ENCODE measurements at places on chromosomes 6 and 20.

GRCh38 chr20:16434062-16434664, 139.1 kb downstream of the KIF16B start:
- peak; percentile 42 for DNase-seq

DNA sequence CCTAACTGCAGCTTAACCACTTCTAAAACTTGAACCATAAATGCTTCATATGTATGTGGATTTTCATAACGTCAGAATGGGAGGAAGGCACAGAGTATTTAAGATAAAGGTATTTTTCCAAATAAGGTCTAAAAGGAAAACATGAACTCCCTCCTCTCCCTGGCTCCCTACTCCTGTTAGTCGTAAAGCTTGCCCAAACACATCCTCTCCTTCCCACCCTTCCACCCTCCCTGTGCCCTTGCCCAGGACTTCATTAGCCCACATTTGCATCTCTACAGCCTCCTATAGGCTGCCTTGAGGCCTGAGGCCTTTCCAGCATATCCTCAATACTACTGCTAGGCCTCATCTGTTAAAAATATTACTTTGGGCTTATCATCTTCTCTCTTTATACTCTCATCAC, 17.1 kb upstream of the SMIM13 start:
- DNase-seq, result no peak

DNA sequence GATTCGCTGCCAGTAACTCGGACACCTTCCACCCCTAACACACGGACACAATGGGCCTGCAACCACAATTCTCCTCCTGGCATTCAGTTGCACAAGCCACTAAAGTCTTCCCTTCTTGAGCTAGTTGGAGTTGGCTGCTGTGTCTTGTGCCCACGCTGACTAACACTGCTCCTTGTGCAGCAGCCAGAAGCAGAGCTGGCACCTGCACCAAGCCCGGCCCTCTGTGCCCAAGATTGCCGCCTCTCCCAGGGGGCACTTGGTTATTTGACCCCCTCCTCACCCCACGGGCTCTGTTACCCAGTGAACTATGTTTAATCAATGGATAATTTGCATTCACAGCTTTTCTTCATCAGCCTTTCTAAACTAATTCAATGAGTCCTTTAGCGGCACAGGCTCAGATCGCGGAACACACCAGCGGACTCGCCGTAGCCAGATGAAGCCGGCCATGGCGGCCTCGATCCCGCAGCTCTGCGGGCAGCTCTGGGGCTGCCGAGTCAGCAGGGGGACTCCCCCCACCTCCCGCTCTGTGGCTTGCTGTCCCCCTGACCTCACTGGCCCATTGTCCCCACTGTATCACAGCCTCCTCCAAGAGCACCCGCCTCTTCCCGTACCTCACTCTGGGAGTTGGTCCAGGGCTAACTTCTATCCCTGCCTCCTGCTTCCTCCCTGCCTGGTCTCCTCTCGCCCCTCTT, 94.8 kb upstream of the AFDN start:
- no peak for DNase-seq

- no peak for DNase-seq
Observed at GRCh38 chr6:4466261-4466660, 309.9 kb upstream of the CDYL start.

- DNase-seq, result no peak
Observed at GRCh38 chr6:14430218-14430617, 312.6 kb downstream of the CD83 start.

DNA sequence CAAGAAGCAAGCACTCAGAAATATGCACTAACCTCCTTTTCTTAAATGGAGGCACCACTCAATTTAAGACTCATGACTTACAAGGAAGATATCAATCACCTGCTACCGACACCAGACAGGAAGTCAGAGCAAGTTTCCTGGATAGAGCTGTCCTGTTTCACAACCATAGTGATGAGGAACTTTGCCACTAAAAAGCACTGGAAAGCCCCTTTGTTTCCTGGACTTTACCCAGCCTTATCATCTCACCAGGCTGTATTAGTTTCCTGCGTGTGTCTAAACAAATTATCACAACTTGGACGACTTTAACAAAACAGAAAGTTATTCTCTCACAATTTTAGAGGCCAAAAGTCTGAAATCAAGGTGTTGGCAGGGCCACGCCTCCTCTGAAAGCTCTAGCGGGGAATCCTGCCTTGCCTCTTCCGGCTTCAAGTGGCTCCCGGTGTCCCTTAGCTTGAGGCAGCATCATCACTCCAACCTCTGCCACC, 253.8 kb upstream of the STXBP5 start:
- no peak for DNase-seq

DNA sequence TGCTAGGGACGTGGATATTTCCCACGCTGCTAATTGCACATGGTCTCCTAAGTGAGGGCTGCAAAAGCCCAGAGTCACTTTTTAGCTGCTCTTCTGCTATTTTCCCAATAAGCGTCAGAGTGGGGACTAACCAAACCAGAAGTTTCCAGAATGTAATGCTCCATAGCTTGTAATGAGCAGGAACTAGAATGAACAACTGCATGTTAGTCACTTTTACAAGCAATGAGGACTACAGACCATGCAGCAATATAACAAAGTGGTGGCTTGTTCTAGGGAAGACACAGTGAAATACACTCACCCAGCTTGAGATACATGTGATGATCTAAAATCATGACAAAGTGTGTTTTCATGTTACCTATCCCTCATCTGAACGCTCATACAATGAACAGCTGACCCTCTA, 314.1 kb upstream of the SGK1 start:
- DNase-seq, result no peak

DNA sequence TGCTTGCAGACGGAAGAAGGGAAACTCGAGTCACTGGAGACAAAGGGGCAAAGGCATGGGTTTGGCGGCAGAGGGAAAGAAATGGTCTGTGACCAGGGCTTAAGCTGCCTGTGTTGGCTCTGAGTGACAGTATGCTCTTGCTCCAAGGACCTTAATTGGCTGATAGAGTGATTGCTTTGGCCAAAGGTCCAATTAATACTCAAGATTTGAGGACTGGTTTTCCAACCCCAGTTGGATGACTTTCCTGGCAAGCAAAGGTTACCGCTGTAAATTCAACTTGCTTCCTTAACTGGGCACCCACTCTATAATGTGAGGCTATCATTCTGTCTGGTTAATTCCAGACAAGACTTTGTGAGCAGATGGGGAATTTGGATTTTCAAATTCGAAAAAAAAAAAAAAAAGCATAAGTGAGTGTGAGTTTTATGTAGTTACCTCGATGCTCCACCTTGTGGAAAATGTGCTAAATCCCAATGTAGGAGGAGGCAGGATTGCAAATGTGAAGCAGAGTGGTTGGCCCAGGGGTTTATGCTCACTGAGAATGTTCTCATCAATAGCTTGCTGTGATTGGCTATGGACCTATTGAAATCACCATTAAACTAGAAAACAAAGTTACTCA, 150.7 kb upstream of the GMDS start:
- DNase-seq, result no peak

DNA sequence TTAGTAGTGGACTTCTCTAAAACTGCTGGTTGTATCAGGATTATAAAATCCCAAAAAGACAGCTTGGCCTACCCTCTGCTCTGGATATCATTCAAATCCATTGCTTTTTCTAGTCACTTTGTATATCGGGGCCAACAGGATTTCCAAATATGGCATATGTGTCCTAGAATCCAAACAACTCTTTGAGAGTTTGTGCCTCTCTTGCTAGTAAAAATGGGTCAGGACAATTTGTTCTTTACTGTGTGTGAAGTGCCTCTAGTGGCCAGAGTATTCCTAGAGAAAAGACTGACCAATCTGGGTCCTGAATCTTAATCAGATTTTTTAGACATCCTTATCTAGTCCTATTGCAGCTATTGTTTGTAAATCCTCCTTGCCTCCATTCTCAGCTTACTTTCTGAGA, 33.5 kb upstream of the MANEA start:
- no peak for DNase-seq

DNA sequence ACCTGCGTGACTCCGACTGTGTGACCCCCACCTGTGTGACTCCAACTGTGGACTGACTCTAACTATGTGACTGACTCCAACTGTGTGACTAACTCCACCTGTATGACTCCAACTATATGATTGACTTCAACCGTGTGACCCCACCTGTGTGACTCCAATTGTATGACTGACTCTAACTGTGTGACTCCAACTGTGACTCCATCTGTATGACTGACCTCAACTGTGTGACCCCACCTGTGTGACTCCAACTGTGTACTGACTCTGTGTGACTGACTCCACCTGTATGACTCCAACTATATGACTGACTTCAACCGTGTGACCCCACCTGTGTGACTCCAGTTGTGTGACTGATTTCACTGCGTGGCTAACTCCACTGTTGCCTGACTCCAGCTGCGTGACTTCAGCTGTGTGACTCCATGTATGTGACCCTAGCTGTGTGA, 38.6 kb downstream of the SYNJ2 start:
- DNase-seq, result no peak

- peak; percentile 11 for DNase-seq
Observed at GRCh38 chr6:56222499-56222898, 24.9 kb downstream of the COL21A1 start.

- DNase-seq, result no peak
Observed at GRCh38 chr20:7426890-7427496, 513.3 kb downstream of the HAO1 start.

DNA sequence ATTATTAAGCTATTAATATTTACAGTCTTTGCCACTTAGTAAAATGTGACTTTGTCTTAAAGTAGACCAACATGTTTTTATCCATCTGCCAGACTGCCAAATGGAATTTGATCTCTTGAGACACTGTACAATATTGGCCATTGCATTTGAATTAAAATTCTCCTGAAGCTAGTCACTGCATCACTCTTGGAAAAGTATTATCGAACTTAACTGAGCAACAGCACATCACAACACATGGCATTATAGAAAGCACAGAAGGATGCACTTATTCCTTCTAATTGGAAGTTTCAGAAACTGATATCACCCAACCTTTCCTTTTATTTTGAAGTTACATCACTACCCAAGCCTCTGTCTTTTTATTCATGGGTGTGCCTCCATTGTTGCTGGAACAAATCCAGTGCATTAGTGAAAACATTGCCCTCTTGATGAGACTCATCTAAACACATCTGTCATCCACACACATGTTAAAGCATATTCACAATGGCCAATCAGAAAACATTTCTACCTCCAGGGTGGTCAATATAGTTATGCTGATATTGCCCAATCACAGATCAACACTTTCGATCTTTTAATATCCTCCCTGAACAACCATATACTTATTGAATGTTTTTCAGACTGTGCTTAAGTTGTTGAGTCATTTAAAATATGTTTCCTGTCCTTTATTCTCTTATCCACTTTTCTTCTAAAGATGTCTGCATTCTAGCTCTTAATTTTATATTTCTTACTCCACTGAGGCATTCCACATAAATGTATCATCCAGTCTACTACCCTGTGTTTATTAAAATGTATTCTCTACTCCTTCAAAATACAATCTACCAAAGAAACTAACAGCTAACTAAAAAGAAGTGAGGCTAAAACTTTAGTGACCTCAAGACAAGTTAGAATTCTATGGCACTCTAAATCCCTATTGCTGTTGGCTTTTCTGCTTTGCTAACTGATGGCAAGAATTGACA, 535.0 kb downstream of the RFPL4B start:
- peak; percentile 40 for DNase-seq

GRCh38 chr6:158786645-158787304, 32.4 kb downstream of the EZR start:
- DNase-seq, result no peak

DNA sequence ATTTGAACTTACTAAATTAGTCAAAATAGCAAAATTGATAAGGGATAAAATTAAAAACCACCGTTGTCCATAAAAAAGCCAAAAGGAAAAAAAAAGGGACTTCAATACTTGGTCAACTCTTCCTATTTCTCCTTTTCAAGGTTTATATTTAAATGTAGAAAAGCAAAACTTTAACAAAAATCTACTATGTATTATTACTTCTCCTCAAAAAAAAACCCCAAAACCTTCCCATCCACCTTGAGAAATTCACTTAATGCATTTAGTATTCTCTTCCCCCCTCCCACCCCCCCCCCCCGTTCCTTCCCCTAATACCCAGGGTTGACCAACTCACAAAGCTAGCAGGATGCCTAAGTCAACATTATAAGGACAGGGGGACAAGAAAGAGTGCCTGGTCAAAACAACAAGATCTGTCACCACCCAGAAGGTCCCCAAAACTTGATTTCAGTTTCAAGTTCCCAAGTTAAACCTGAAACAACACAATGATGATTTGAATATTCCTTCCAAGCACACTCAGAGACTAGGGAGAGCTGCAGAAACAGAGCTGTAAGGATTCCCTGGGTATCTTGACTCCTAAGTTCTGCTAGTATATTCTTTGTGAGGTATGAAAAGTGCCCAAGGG, 14.6 kb downstream of the GMDS start:
- no peak for DNase-seq

DNA sequence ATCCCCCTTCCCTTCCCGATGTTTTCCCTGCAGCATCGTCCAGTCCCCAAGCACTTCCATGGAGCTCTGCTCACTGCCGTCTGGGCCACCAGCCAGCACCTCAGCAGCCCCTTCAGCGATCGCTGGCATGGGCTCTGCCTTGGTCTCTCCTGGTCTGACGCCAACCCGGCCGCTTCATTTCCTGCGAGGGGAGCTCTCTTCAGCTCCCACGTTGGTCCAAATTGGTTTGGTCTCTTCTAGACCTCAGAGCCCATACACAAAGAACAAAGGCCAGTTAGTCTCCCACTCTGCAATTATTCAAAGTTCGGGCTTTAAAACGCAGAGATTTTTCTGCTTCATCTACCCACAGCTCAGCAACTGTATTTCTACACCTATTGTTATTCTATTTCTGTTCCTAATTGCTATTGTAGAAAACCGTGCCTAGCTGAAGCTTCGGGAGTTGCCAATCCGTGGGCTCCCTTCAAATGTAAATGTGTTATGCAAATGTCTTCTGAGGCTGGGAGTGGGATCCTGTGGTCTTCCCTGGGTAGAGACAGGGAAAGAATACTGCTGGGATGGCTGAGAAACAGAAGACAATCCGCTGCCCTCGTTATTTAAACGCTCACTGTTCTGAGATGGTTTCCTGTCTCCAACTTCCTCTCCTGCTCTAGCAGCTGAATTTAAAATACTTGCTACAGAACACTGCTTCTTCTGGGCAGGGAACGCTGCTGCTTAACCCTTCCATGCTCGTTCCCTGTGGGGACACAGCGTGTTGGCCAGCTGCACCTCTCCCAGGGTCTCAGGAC, 154.2 kb upstream of the QKI start:
- peak; percentile 35 for DNase-seq

DNA sequence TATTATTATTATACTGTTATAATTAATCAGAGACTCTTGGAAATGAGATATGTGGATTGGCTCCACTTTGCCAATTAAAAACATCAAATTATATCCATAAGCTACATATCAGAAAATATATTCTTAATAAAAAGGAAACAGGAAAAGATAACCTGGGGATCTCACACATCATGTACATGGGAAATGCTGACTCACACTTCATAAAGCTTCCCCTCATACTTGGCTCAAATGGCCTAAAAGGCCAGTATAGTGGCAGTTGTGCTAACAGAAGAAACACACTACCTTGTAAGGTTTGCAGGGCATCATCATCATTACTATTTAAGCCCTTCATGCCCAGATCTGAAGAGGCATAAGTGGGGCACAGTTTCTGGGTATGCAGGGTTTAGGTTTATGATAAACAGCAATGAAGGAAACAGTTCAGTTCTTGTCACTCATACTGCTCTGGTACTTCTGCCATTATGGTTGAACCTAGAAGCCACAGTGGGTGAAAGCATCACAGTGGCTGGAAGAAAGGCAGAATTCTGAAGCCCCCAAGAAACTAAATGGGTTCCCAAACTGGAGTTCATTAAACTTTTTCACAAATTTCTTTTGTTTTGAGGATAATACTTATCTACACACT, 60.6 kb downstream of the BTBD9 start:
- no peak for DNase-seq
